T-helper 1 cell (primary cell): ENCODE measurements at places on chromosomes 5 and 9.

DNA sequence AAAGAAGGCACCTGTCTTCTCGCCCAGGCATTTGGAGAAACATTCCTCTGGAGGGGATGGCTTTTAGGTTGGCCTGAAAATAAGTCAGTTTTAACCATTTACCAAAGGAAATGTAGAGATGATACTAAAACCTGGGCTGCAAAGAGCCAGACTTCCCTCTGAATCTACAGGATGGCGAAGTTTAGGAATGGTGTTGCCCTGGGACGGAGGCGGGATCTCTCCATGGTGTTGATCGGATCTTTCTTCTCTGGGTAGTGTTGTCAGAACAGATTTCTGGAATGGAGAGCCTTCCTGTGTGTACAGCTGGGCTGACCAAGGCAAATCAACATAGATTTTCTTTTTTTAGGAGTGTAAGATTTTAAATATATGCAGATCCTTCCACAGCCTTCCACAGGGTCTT, 159.2 kb downstream of the PDZD2 start:
- DNase-seq, result no peak

DNA sequence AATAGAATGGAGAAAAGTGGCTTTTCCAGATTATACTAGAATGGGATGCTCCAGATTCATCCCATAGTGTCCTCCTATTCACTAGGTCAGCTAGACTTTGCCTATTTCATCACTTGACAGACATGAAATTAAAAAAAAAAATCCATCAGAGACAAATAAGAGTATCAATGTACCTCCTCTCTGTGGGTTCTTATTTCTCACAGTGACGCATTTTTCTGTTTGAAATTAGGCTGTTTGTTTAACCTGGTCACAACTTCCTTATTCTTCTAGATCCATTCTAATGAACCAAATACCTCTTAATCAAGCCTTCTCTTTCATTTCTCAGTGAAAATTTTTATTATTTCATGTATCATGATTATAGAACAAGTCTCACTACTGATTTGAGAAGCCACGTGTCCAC, 305.4 kb downstream of the SEMA5A start:
- no peak for DNase-seq

- no peak for DNase-seq
Measured at GRCh38 chr9:37908698-37909186, 4.8 kb upstream of the SLC25A51 start.

GRCh38 chr5:87231037-87231808, 36.5 kb upstream of the RASA1 start:
- no peak for DNase-seq

- DNase-seq, result peak; percentile 36
Measured at GRCh38 chr5:76175051-76175666, 92.0 kb downstream of the SV2C start.

DNA sequence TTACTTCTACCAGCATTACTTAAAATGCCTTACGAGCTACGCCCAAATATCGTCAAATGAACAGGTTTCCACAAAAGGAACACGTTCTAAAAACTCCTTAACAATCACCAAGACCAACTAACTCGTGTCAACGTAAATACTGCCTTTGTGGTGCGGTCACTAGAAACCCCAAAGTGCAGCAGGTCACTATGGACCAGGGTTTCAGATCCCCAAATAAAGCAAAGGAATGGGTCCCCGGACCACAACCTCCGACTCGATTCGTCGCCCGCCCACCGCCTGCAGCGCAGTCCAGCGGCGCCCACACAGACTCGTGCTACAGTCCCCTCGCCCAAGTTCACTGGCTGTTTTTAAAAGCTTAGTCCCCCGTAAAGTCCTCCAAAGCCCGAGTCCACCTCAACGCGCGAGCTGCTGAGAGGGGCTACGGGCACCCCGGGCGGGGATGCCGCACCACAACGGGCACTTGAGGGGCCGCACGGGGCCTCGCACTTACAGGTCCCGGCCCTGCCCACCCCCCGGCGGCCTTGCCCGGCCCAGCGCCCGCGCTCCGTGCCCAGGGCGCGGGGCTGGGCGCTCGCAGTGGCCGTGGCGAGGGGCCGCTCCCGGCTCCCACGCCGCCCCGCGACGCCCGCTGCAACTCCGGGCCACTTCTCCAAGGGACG, 1.1 kb downstream of the NFIB start:
- DNase-seq, result no peak

- DNase-seq, result no peak
Measured at GRCh38 chr5:78327761-78328510, 32.5 kb upstream of the SCAMP1 start.

DNA sequence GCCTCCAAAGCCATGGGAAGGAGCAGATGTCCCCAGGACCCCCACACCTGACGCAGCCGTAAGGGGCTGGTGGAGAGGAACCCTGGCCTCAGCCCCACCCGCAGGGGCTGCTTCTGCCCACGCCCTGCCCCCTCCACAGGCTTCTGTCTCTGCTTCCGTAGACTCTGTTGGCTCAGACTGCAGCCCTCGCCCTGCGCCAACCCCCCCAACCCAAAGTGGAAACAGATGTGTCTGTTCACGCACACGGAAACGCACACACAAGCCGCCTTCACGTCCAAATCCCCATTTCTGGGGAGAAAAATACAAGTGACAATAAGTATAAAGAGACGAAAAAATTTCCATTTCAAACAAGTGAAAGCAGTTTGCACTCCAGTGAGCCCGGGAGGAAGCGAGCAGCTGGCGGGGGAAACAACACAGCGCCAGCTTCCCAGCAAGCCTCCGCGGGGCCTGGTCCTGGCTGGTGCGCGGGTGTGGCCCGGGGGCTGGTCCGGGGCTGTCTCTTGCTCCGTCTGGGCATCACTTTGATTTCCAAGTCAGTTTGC, 32.6 kb upstream of the RXRA start:
- no peak for DNase-seq

- DNase-seq, result peak; percentile 96
Measured at GRCh38 chr9:124861342-124862229, at the start of the genes ARPC5L and RPL35. ARPC5L (plus strand) TSS chr9:124862130; CDS start chr9:124869291, 7,161 bp downstream. RPL35 (minus strand) TSS chr9:124861957; CDS start chr9:124861912, 45 bp downstream.

- DNase-seq, result no peak
Measured at GRCh38 chr5:176413255-176413565, 3.1 kb downstream of the CLTB start.

GRCh38 chr5:142317753-142318152, 7.1 kb downstream of the SPRY4 start:
- no peak for DNase-seq

DNA sequence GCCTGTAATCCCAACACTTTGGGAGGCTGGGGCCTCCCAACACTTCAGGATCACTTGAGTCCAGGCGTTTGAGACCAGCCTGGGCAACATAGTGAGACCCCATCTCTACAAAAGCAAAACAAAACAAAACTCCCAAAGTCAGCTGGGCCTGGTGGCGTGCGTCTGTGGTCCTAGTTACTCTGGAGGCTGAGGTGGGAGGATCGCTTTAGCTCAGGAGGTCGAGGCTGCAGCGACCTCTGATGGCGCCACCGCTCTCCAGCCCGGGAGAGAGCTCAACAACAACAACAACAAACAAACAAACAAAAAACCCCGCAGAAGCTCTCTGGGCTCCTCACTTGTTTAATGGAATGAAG, 528 bp downstream of the ACOT12 start:
- DNase-seq, result no peak

- DNase-seq, result no peak
Measured at GRCh38 chr5:96492459-96493047, 59.5 kb upstream of the PCSK1 start.

DNA sequence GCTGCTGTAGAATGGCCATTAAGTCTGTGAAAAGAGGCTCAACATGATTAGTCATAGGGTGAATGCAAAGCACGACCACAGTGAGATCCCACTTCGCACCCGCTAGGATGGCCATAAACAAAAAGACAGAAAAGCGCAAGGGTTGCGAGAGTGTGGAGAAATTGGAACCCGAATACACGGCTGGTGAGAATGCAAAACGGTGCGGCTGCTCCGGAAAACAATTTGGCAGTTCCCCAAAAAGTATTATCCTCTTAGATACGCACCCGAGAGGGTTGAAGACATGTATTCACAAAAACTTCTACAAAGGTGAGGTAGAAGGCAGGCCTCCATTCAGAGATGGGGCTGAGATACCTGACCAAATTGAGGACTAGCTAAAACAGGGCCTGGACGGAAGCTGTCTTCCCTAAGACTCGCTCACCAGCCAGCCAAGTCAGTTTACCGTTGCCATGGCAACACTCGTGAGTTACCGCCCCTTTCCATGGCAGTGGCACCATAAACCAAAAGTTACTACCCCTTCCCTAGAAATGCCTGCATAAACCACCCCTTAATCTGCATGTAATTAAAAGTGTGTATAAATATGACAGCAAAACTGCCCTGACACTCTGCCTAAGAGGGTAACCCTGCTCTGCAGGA, 726 bp upstream of the PSMB7 start:
- DNase-seq, result no peak

GRCh38 chr5:167699432-167699831, 592.0 kb upstream of the WWC1 start:
- no peak for DNase-seq

DNA sequence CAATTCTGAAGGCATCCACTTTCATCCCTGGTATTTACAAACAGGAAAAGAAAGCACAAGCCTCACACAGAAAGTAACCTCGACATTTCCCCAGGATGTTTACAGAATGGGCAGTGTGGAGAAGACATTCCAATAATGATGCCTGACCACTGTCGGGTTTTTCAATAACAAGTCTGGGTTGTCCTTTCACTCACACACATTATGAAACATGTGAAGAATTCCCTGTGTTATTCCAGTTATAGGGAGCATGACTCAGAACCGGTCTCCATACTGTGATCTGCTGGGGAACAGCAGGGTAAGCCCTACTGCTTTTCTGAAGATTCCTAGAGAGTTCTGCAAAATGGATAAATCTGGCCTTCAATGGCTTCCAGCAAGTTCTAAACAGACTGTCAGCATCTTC, 155.3 kb downstream of the ADAMTS12 start:
- DNase-seq, result no peak

- no peak for DNase-seq
Measured at GRCh38 chr5:61277190-61277589, 54.9 kb upstream of the ZSWIM6 start.

- DNase-seq, result no peak
Measured at GRCh38 chr9:122552812-122553211, at the start of gene OR1N2. OR1N2 (plus strand) TSS chr9:122553112; CDS start chr9:122553212, 100 bp downstream.

- no peak for DNase-seq
Measured at GRCh38 chr9:101403516-101404285, 5.0 kb downstream of the ZNF189 start.

- DNase-seq, result no peak
Measured at GRCh38 chr9:87140605-87141109, 193.4 kb upstream of the GAS1 start.

- DNase-seq, result no peak
Measured at GRCh38 chr5:159874263-159874662, 42.0 kb upstream of the ADRA1B start.

GRCh38 chr5:126471875-126472537, 48.8 kb downstream of the GRAMD2B start:
- DNase-seq, result no peak

DNA sequence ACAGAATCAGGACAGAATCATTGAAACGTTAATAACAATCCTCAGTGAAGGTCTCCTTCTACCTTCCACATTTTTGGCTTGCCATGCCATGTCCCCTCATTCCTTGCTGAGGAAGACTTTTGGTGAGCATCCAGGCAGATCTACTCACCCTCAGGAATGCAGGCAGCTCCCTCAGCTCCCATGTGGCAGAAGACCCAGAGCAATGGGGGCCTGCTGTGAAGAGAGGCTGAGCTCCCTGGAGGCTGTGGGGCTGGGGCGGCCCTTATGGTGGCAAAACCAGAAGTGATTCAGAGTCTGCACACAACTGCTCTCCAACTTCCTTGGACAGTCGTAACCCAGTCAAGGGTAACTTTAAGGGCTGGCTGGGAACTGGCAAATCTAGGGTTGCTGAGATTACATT, 247.2 kb upstream of the EFNA5 start:
- DNase-seq, result no peak

DNA sequence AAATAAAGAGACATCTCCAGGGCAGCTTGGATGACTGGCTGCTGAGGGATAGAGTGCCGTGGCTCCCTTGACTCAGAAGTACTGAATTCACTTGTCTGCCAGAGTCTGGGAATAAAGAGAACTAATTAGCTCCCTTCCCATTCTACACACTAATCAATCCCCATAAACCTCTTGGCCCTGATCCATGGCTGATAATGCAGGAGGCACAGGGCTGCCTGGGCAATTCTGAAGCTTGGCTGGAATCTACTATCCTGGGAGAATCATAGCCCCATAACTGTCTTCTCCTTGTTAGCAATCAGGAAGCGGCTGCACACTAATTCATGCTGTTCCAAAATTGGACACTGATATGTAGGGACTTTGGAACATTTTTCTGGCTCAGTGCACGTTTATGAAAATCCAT, 197.7 kb downstream of the PTTG1 start:
- DNase-seq, result no peak

DNA sequence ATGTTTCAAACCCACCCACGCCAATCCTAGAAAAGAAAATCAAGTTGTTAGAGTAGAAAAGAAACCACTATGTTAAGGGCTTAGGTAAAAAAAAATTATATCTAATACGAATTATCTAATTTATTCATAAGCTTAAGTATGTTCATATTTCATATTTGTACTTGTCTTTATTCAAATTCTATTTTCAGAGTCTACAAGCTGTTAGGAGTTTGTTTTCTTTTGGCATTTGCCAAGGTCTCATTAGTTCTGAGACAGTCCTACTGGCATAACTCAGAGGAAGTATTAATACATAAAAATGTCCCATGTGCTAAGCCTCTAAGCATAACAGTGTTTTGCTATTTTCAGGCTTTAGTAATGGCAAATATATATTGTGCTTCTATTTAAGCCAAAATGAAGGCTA, 57.6 kb downstream of the STARD4 start:
- DNase-seq, result no peak

DNA sequence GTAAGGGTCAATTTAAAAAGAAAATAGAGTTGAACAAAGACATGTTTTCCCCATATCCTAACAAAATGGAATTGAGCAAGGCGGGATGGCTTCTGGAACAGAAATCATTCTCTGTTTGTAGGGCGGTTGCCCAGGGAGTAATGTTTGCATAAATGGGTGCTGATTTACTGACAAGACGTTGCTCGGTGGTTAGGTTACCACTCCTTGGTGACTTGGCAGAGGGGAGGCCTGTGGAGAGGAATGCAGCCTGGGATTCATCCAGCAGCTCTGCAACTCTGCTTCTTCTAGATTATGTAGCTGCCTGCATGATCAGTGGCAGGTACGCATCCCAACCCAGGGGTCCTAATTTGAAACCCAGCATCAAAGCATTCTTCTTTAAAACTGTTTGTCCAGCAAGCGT, 200.2 kb downstream of the CFAP90 start:
- no peak for DNase-seq

GRCh38 chr9:127186806-127187205, 64.4 kb upstream of the ANGPTL2 start:
- DNase-seq, result no peak

- no peak for DNase-seq
Measured at GRCh38 chr9:114988962-114989599, 58.7 kb upstream of the TNFSF8 start.

- no peak for DNase-seq
Measured at GRCh38 chr9:4887556-4887955, 94.8 kb downstream of the RCL1 start.

DNA sequence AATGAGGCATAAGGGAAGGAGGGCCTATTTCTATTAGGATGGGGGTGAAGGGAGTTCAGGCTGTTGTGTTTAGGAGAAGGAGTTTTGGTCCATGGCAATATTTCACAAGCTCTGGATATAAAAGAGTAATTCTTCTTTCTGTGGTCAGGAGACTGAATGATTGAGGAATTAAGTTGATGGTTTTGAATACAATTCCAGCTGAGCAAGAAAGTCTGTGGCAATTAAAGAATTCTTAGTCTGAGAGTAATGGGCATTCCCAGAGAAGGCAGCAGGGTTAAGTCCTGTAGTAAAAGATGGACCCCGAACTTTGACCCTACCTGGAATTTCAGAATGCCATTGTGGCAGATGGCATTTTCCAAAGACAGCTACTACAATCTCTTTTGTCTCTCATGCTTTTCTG, 202.6 kb downstream of the TLE4 start:
- no peak for DNase-seq
